ENCODE measurements at places on chromosomes 16 and 17.

DNA sequence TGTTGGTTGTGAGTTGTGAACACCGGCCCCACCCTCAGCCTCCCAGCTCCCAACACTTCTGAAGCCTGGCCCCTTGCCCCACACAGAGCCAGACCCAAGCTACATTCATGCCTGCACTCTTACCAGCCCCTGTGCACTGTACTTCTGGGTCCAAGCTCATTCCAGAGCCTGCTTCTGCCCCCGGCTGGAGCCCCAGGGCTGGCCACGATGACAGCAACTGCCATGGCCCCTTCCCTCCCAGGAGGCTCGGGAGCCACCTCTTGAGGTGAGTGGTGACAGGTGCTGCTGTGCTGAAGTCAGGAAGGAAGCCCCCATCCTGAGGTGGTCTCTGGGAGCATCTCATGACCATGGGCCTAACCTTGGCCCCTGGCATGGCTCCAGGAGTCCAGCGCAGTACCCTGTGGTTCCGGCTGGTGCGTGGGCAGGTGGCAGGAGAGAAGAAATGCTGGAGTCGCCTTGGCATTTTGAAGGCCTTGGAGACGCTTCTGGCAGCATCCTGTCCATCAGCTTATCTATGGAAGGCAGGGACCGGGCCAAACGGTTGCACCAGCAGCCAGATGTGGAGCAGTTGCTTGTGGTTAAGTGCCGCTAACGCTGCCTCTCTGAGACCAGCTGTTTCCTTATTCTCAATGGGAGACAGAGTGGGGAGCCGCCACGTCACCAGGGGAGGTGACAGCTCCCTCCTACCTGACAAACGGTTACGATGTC, 3.9 kb upstream of the CDT1 start:
- no peak for DNase-seq

DNA sequence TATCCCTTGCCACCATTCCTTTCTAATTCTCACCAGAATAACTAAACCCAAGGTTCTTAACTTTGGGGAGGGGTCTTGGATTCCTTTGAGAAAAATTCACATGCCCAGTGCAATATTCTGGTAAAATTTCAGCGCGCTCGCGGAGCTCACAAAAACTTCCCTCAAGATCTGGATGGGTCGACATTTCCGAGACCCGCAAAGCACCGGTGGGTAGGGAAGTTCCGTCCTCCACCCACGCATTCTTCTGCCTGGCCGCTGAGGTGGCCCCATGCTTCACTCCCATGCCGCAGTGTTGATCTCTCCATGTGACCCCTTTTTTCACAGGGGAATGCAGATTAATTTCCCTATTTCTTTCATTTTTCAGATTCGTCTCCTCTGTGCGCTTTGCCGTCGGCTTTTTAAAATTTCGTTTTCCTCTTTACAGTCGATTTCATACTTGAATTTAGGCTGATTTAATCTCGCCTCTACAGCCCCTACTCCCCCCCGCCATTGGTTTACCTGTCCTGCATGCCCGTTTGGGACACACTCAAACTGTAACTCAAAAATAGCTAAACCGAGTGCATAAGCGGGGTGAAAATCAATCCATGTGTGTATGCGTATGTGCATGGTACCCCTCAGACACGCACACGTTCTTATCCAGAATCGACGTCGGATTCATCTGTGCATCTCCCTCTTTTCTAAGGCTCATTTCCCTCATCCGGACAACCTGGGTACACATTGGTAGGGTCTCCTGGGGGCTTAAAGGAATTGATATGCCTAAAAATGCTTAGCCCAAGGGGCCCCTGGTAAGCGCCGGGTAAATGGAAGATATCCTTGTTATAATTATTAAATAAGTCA, 1.4 kb upstream of the SP6 start:
- no peak for DNase-seq

- no peak for DNase-seq
Observed at GRCh38 chr17:48488548-48489106, 42.2 kb downstream of the HOXB1 start.

DNA sequence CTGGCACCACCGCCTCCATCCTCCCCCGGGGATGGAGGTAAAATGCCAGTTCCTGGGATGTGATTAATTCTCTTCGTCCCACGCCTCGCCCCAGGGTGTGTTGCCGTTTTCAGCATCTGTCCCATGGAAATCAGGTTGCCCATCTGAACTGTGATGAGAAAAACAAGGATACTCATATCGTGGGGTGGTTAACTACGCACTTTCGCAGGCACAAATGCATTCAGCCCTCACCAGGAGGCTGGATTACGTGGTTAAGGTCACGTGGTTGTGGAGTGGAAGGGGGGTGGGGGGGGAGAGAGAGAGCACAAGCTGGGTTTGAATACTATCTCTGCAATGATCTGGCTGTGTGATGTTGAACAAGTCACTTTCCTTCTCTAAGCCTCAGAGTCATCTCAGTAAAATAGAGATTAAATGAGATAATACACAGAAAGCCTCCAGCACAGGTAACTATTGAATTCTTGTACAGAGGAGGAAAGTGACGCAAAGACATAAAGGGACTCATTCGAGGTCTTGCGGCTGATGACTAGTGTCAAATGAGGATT, 74.7 kb downstream of the BMERB1 start:
- no peak for DNase-seq

GRCh38 chr16:75495076-75495674, at the start of gene CHST6:
Gene CHST6, minus strand, starts transcription at chr16:75495441. Its CDS starts 15,613 bp downstream, at chr16:75479828.
- no peak for DNase-seq

- DNase-seq: no peak
Observed at GRCh38 chr17:41939693-41940090, 9.3 kb downstream of the ODAD4 start.

- DNase-seq: no peak
Observed at GRCh38 chr17:78953356-78954350, 26.1 kb downstream of the LGALS3BP start.

DNA sequence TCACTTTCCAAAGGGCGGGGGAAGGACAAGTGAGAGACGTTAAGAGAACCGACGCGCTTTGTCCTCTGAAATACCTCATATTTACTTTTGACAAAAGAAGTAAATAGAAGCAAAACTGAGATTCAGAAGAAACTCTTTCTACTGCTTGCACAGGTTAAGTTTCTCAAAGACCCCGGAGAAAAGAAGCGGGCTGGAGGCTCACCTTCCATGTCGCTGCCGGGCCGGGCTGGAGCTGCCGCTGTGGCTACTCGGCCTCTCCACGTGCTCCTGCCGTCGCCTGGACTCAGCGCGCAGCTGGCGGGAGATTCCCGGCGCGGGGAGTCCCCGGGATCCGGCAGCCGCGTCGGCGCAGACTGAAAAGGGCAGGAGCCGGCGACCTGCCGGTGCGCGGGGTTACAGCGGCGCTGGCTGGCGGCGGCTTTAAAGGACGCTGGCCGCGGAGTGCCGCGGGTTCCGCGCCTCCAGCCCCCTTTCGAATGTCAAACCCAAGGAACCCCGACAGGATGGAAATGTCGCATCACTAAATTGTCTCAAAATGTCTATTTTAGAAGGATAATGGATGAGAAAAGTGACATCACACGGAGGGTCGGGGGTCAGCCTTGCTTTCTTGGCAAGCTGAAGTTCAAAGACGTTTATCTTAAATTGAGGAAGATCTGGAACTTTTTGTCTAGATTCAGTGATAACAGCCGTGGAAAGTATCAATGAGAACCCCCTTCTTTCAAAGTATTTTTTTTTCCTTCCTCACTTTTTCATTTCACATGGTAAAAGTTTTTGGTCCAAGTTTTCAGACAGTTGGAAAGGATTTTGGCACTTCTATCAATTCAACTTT, at the start of gene IKZF3:
Gene IKZF3 (minus strand): TSS at position 395 of the 829 bp plus-strand sequence. CDS start 186 bp downstream, at position 209.
- DNase-seq: no peak
